ENCODE measurements at places on chromosomes 6 and 20.

DNA sequence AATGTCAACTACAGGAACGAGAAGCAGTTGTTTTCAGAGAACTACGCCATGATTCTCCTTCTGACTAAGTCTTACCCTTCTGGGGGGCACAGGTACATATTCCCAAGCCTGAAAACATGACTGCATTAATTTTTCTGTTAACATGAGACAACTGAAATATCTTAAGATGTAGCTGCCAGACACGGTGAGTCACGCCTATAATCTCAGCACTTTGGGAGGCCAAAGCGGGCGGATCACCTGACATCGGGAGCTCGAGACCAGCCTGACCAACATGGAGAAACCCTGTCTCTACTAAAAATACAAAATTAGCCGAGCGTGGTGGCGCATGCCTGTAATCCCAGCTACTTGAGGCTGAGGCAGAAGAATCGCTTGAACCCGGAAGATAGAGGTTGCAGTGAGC, 21.7 kb downstream of the TBC1D20 start:
- no peak for DNase-seq

- DNase-seq, result no peak
Measured at GRCh38 chr6:11276911-11277274, 44.4 kb upstream of the NEDD9 start.

- no peak for DNase-seq
Measured at GRCh38 chr6:56793938-56794337, 151.2 kb upstream of the DST start.

GRCh38 chr20:3307725-3308124, 68.7 kb upstream of the SLC4A11 start:
- DNase-seq, result no peak

DNA sequence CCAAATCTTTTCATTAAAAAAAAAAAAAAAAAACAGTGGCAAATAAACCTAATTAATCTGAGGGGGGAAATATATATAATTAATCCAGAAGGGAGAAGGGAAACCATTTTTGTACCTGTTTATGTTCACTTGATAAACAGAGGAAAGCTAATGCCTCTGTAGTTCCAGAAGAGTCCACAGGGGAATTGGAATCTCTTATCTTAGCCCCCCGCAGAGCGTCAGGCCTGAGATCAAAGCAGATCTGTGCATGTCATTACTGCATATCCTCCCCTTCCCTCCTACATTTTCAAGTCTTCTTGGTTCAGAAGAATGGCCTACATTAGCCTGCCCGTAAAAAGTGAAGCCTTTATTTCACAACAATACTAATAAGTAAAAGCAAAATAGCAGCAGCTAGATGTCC, 157.2 kb downstream of the PTPRT start:
- DNase-seq, result no peak

DNA sequence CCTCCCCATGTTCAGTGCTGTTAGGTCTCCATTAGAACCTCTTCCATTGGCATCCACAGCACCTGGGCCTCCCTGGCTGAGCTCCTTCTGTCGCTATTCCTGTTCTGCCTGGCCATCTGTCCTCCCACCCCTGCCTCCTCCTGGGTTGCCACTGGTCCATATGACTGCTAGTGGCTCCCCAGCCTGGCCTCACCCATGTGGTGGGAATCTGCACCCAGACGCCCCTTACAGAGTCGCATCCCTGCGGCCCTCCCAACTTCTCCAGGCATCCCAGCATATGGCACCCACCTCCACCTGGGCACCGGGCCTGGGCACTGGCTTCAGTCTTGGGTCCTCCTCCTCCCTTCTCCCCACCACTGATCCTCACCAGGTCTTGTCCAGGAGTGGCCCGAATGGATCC, 7.7 kb downstream of the CDC25B start:
- no peak for DNase-seq

DNA sequence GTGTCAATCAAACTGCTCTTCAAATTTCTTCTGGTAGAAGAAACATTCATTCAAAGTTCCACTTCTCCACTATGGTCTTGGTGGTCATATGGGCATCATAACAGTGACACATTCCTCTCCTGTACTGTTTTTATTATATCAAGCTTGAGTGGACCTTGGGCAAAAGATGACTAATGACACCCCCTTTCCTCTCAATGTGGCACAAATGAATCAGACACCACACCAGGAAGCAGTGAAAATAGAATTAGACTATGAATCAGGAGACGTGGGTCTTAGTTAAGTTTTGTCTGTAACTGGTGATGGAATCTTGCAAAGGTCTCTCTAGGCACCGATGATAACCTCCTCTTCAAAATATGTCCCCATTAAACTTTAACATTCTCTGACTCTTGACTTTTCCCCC, 9.0 kb upstream of the NRSN1 start:
- DNase-seq, result no peak
